ENCODE measurements at places on chromosomes 2 and 18.

DNA sequence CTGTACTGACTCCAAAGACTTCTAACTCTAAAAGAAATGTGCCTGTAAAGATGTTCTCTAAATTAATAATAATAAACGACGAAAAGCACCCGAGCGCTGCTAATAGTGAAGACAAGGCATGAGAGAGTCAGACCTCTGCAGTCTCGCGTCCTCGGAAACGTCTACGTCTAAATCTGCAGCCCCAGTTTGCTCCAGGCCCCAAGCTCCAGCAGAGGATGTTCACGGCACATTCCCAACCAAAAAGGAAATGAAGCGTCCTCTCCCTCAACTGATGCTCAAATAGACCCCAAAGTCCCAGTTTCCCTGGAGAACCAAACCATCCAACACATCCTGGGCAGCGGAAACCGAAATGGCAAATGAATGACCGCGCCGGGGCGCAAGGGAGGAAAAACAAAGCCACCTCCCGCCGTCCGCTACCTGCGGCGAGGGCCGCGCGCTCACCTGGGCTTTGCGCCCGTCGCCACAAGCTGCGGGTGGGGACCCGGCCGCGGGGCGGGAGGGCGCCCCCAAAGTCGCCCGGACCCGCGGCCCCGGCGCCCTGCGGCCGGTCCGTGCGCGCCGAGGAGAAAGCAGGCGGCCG, 47.1 kb upstream of the CCDC150 start:
- no peak for DNase-seq

DNA sequence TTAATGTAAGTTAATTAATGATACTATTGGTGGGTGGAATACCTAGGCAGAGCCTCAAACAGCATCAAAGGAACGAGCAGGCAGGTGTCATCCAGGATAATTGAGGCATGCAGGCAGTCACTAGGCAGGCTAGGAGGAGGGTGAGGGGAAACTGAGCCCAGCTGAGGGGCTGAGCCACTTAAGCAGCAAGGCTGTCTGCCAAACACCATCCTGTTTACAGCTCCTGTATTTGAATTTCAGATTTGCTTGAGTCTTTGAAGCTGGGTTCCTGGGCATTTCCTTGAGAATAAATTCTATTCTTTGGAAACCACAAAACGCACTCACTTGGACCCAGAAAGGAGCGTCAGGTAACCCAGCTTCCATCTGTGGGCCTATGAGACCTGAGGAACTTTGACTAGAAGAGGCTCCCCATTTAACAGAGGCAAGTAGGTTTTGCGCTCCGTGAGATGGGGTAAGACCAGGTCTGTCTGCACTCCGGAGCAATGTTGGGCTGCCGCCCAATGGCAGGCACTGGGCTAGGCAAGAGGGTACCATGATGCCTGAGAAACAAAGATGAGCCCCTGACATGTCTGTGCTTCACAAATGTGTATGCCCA, 2.0 kb downstream of the EDAR start:
- DNase-seq = no peak

DNA sequence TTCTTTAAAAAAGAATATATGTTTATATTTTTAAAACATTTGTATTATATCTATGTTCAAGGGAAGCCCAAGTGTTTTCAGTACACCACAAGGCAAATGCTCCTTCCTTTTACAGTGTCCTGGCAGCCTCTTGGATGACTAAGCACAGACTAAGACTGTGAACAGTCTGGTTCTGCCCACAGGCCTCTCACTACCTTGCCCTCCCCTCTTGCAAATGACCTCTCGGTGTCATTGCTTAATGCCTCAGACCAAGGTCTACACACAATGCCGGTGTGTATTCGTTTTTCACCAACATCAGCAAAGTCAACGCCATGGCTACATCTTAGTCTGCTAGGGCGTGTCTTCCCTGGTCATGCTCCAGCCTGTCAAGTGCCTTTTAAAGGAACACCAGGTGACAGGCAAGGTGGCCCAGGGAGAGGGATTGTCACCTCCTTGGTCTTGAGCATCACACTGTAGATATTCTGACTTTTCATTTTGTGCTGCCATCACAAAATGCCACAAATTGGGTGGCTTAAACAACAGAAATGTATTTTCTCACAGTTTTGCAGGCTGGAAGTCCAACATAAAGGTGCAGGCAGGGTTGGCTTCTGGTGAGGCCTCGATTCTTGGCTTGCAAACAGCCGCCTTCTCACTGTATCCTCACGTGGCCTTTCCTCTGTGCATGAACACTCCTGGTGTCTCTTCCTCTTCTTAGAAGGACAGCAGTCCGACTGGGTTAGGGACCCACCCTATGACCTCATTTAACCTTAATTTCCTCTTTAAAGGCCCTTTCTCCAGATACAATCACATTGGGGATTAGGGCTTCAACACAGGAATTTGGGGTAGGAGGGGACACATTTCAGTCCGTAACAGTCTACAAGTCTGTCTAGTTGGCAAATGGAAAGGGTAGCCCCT, 266.5 kb downstream of the KLHL29 start:
- no peak for DNase-seq

DNA sequence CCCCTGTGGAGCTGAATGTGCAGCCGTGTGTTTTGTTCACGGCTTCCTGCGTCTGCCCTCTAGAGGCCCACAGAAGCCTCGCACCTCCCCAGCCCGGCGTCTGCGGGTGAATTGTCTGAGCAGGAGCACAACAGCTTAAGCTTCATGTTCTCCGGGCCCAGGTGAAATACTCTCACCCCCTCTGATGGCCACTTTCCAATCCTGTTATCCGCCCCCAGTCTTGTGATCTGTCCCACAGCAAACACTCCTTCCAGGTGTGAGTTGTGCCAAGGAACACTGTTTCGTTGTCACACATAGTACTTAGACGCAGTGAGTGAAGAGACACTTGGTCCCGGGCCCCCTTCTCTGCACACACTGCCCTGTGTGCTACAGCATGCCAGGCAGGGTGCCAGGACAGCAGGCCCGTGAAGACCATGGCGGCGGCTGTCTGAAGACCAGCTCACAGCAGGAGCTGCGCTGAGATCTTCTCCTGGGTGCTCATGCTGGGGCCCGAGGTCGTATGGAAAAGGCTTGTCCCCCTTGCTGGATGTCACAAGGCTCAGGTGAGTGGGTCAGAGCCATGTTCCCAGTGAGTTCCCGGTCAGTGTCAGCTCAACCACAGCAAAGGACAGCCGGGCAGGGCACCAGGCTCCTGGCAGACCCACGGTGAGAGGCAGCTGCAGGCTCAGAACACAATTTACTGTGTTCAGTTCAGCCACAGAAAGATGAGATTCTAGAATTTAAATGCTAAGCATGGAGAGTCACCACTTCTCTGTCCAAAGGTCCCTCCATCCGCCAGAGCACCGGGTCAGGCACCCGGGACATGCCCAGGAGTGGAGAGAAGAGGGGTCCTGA, 6.8 kb upstream of the PXDN start:
- peak; percentile 13 for DNase-seq

DNA sequence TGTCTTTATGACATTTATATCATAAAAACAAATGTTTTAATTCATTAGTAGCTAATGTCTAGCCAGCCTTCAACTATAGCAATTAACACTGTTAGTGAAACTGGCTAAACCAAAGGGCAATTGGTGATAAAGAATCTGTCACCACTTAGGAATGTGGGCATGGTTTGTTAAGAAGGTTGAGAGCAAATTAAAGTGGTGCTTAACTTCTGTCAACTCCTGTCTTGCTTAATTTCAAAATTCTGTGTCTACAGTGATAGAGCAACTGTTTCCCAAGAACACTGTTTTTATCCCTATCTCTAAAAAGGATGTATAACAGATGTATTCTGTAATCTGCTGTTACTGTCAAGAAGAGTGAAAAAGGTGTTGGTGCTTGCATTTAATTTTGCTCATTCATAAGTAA, 36.5 kb downstream of the CFAP36 start:
- DNase-seq = no peak

- DNase-seq = no peak
Measured at GRCh38 chr2:100551303-100551702, 11.5 kb upstream of the PDCL3 start.

- no peak for DNase-seq
Measured at GRCh38 chr18:60895181-60895580, 438.0 kb upstream of the CDH20 start.

DNA sequence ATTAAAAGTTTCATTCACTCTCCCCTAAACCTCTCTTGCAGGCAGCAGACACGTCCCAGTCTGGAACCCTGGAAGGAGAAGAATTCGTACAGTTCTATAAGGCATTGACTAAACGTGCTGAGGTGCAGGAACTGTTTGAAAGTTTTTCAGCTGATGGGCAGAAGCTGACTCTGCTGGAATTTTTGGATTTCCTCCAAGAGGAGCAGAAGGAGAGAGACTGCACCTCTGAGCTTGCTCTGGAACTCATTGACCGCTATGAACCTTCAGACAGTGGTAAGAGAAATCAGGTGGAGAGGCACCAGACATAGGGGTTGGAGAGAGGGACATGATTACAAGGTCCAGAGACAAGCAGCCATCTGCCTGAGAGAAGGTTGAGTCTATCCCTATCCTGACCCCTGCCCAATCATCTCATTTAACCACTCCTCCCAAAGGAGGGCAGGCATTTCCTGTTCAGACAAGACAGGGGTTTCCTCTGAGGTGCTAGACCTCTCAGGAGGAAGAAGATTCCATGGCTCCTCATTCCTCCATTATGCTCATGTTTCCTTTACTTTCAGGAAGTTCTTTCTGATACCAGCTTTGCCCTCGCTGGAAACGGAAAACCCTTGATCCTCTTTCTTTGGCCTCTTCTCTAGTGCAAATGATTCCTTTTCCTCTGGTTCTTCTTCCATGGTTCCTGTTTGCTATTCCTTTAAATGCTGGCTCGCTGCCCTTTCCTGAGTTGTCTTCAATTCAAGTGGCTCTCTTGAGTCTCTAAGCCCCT, 15.1 kb downstream of the PLCD4 start:
- no peak for DNase-seq

GRCh38 chr2:135965756-135966155, 19.7 kb downstream of the DARS1 start:
- no peak for DNase-seq

GRCh38 chr2:68643011-68643873, at the start of gene PROKR1:
Gene PROKR1, plus strand, starts transcription at chr2:68643579. Its CDS starts 2,243 bp downstream, at chr2:68645822.
- DNase-seq = no peak

- no peak for DNase-seq
Measured at GRCh38 chr2:157788201-157788600, 87.9 kb downstream of the ACVR1 start.

- DNase-seq = no peak
Measured at GRCh38 chr2:128833664-128834027, 515.0 kb upstream of the HS6ST1 start.

- no peak for DNase-seq
Measured at GRCh38 chr2:54122939-54123338, 7.5 kb downstream of the ACYP2 start.

GRCh38 chr2:131966256-131966655, 195.5 kb downstream of the ANKRD30BL start:
- DNase-seq = no peak

DNA sequence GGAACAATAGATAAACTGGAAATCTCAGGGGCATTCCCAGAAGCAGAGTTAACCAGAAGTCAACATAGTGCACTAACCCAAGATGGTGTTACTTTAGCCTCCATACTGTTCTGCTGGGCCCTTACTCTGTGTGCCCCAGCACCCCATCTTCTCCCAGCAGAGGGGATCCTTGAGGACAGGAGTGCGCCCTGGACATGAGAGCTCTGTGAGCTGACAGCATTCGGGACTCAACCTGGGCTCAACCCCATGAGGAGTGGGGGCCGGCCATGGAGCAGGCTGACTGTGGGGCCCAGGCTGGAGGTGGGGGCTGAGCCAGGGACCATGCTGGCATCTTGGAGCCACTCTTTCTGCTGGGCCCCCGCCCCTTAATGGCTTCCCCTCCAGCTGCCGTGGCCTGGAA, 156.3 kb upstream of the HS6ST1 start:
- DNase-seq = no peak

DNA sequence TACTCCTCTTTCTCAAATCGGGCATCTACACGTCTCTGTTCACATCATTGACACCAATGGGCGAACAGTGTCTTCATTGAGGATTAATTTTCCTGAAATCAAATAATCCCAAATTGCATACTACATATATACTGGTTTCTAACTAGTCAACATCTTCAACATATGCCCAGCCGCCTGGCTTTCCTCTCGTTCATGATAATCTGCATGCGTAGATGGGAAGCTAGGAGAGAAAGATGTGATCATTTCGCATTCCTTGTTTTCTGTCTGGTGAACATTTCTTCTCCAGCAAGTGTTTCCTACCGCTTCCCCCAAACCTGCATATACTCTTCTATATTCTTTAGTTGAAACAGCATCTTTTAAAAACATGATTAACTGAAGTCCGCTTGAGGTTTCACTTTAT, 7.4 kb downstream of the TWIST2 start:
- no peak for DNase-seq

- peak; percentile 22 for DNase-seq
Measured at GRCh38 chr2:46471-47345, at the start of gene FAM110C. Gene FAM110C, minus strand, starts transcription at chr2:46505. Its CDS starts 120 bp downstream, at chr2:46385.

DNA sequence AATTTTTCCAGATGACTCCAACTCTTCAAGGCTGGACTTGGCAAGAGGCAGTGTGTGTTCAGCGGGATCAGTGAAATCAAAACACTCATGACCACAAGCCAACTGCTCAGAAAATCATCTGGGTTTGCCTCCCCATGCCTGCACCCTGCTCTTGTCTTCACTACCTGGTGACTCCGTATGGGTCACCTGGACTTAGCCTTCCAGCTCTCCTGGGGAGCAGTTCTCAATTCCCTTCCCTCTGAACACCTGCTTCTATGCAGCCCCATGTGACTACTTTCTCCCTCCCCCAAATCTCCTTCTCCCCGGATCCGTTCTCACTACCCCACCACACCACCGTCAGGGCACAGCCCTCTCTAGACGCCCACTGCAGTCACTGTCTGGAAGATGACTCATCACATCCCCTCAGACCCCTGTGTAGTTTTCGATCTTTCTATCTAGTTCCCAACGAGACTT, 130.2 kb upstream of the ID2 start:
- DNase-seq = no peak

DNA sequence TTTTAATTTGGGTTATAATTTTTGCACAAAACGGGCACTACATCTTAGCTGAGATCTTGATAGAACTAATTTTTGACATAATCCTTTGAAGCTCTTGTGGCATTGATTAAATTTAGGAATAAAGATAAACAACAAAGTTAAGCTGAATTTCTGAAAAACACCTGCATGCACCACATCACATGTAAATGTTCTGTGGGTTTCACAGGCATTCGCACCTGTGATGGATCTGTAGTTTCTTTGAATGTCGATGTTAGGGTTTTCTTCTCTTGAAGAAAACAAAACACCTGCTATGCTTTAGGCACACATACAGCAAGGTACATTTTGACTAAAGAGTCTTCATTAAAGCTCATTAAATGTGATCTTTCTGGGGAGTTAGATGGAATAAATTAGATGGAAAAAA, 60.3 kb downstream of the RPIA start:
- no peak for DNase-seq

DNA sequence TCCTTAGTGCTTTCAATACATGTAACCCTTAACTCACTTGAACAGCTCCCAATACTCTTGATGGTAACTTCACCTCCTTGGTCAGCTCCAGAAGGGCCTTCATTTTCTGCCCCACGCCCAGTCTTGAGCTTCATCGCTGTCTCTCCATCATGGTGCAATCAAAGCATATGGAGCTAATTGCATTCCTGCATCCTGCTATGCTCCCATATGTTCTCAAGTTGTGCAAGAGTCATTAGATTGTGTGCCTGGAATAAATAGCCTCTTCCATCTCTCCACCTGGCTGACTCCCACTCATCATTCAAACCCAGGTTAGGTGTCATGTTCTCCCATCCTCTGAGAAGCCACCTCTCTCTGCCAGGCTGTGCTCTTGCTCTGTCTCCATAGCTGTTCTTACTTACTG, 364.5 kb upstream of the RGPD4 start:
- DNase-seq = no peak

Data from stimulated activated CD4-positive, alpha-beta T cell treated with anti-CD3 and anti-CD28 coated beads, Interleukin-15, amount 100 ng/mL, for 48 hours (primary cell).